ENCODE measurements at places on chromosomes 11 and 22.

DNA sequence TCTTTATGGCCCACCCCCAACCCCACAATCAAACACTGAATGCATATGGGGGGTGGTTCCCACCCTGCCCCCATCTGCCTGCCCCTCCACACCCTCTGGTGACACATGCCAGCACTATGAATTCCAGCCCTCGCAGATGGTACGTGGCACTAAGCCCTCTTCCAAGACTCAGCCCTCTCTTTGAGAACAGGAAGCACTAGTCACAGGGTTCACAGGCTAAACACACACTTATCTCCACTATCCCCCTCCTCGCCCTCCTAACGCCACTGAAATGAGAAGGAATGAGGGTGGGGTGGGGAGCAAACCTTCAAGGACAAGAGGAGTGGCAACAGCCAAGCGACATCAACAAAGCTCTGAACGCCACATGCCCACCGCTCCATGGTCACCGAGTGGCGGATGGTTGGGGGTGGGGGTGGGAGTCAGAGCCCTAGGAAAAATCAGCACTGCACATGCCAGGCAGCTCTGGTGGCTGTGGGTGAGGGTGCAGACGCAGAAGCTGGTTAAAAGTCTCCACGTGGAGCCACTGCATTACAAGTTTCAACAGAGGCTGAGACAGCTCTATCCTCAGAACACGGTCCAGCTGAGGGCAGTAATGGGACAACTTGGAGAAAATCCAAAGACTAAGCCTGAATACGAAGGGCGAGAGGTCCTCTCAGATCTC, 33.6 kb downstream of the TMEM184B start:
- DNase-seq, result no peak

- DNase-seq, result no peak
Measured at GRCh38 chr11:46719048-46719542, at the start of gene F2. F2 (plus strand) TSS chr11:46719213; CDS start chr11:46719236, 23 bp downstream.

GRCh38 chr22:26131589-26132154, 37.6 kb upstream of the SEZ6L start:
- no peak for DNase-seq

GRCh38 chr11:9691865-9692264, 28.0 kb downstream of the SWAP70 start:
- DNase-seq, result no peak

- no peak for DNase-seq
Measured at GRCh38 chr11:131025020-131025419, 108.7 kb upstream of the SNX19 start.
